Left lung (tissue), 14 donors: ENCODE measurements at places on chromosomes 7 and 10. TPM values are rescaled to one million over a fixed set of nuclear protein-coding genes. Genes with fewer than 3 reads are reported as not detected.
A peak's percentile ranks its signal among the peaks of the same experiment; 100 is the strongest.

- no peak for DNase-seq
Measured at GRCh38 chr10:48806342-48806741, 121.7 kb downstream of the WDFY4 start.

DNA sequence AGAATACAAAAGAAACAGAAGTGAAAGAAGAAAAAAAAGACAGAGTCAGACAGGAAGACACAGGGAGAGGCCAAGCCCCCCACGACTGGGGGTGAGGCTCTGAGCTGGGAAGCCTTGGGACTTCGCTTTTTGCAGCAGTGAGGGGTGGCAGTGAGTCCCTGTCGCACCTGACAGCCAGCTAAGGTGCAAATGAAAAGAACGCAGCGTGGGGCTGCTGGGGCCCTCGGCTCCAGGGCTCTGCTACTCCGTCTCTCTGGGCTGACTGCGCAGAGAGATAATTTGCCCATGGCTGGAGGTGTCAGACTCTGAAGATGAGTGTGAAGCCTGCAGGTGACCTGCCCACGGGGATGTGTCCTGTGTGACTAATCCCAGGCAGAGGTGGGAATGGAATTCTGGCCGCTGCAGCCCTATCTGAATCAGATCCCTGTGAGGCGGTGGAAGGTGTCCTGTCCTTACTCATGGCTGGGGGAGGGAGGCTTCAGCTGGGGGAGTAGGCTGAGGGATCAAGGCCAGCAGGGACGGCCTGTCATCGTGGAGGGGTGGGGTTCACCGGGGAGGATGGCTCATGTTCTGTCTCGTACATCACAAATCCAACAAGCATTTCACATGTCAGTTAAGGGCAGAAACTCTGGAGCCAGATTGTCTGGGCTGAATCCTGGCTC, 96.4 kb downstream of the SLIT1 start:
- no peak for DNase-seq

DNA sequence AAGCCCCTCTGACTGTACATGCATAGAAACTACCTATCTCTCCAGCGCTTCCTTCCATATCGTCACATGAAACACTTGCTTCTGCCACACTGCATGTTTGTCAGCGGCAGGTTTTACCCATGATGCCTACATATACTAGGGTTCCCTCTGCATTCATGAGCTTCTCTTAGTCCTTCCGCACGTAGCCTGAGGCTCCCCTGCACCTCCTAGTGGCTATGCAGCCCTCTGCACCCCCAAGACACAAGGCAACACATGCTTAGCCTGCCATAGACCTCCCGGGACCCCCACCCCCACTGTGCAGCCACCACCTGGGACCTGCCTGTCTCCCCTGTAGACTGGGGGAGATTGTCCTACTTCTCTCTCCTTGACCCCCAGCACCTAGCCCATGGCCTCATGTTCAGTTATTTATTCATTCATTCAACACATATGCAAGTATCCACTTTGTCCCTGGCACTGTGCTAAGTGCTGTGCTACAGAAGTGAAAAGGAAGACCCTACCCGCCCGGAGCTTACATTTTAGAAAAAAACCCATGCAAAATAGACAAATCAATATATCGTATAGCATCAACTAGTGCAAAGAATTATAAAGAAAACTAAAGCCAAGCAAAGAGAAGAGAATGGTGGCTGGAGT, 23.5 kb downstream of the TMEM273 start:
- DNase-seq, result peak; percentile 60

DNA sequence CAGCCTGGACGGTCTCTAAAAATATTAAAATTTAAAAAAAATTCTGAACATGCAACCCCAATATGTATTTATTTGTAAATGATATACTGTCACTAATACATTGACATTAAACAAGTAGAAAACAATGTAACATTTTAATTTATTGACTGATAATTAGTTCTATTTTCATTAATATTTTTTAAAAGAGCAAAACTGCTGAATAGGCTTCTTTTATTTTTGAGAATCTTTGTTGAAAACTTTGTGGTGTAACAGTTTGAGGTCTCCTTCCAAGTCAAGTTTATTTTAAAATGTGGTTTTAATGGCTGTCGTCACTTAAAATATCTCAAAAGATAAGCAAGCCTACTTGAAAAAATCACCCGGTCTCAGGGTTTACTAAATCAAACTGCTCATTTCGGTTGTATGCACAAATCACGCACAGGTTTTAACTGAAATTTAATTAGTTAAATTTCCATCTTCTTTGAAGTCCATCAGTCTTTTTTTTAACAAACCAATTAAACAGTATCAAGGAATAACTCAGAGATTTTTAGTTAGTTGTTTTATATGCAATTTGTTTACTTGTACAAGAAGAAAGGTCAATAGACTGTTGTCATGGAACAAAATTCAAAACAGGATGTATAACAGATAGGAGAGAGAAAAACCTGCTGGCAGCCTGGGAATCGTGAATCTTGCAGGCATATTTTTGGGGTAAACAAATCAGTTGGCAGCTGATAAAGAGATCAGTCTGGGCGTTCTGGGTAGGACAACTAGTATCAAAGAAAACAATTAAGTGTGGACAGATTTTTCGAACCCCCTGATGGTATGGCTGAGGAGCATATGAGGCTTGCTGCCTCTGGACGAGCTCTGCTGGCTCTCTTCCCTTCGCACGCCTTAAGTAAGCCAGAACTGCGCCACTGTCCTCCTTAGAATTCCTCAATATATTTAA, 9.7 kb upstream of the EDRF1 start:
- DNase-seq, result no peak

Gene PITX3
- total RNA-seq, result not detected
